ENCODE measurements at places on chromosomes 3 and 15. TPM values are rescaled to one million over a fixed set of nuclear protein-coding genes. Genes with fewer than 3 reads are reported as not detected.

CCDC80 gene
- 326 TPM for total RNA-seq

ADCY5 gene
- total RNA-seq = 0.05 TPM

PLSCR4 gene
- 9.2 TPM for total RNA-seq

WNT7A gene
- not detected for total RNA-seq

CDCP1 gene
- total RNA-seq = 2.1 TPM

SLC51B gene
- total RNA-seq = not detected

- peaks cover 3% of the 10 kb centered on the region for H3K36me3 ChIP-seq
- H3K4me3 ChIP-seq = no peak overlapping the region
- no peak for DNase-seq
Measured at GRCh38 chr3:26106228-26106627, 316.3 kb downstream of the OXSM start.

- no peak for DNase-seq
- peaks cover 41% of the 10 kb centered on the region for H3K4me1 ChIP-seq
- no peak overlapping the region for H3K27ac ChIP-seq
- peaks cover 39% of the 10 kb centered on the region for H3K36me3 ChIP-seq
- no peak overlapping the region for H3K4me3 ChIP-seq
Measured at GRCh38 chr15:50944672-50945071, 36.2 kb downstream of the AP4E1 start.

GRCh38 chr3:71600646-71601288, 17.2 kb upstream of the FOXP1 start:
- no peak overlapping the region for H3K4me3 ChIP-seq
- no peak for DNase-seq
- H3K4me1 ChIP-seq = peaks cover 35% of the 10 kb centered on the region
- H3K36me3 ChIP-seq = no peaks in the 10 kb centered on the region
- H3K27ac ChIP-seq = no peak overlapping the region
- no peaks in the 10 kb centered on the region for H3K27me3 ChIP-seq

DNA sequence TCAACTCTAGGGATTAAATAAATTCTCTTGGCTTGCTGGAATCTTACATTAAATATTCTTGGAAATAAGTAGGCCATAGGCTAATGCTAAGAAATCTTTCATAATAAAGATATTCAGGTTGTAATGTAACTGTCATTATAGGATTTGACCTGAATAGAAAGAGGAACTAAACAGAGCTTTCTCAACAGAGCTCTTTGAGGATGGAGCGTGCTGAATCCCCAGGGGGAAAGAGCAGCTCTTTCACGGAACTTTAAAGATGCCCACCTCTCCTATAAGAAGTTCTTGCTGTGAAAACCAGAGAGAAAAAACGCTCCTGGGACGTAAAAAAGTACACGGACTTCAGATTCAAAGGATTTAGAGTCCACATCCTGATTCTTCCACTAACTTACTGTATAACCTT, 77.9 kb downstream of the NTRK3 start:
- peaks cover 2% of the 10 kb centered on the region for H3K27me3 ChIP-seq
- no peak overlapping the region for H3K4me3 ChIP-seq
- H3K27ac ChIP-seq = no peak overlapping the region
- no peaks in the 10 kb centered on the region for H3K36me3 ChIP-seq

GRCh38 chr3:186107215-186108105, 1.4 kb downstream of the ETV5 start:
- H3K27ac ChIP-seq = peak overlapping the region; percentile 97
- H3K36me3 ChIP-seq = peaks cover 25% of the 10 kb centered on the region
- peaks cover 56% of the 10 kb centered on the region for H3K4me1 ChIP-seq
- H3K4me3 ChIP-seq = peak overlapping the region; percentile 92
- peak; percentile 37 for DNase-seq
- peaks cover 6% of the 10 kb centered on the region for H3K27me3 ChIP-seq

Measured in HFFc6 (cell line).